ENCODE measurements at places on chromosomes 3 and 15. TPM values are rescaled to one million over a fixed set of nuclear protein-coding genes. Genes with fewer than 3 reads are reported as not detected.
A peak's percentile ranks its signal among the peaks of the same experiment; 100 is the strongest.

The MESP2 gene
- polyA plus RNA-seq = not detected

The KLHL6 gene
- 5.0 TPM for polyA plus RNA-seq

The DNAJA4 gene
- 3.8 TPM for polyA plus RNA-seq

The NR2F2 gene
- polyA plus RNA-seq = not detected

The KCNMB2 gene
- not detected for polyA plus RNA-seq

The RPSA gene
- 1,229 TPM for polyA plus RNA-seq

The WDR72 gene
- not detected for polyA plus RNA-seq

The GJD2 gene
- polyA plus RNA-seq = not detected

The TGFBR2 gene
- polyA plus RNA-seq = 103 TPM

GRCh38 chr15:33641069-33641468, 327.2 kb upstream of the CHRM5 start:
- H3K4me1 ChIP-seq = no peaks in the 10 kb centered on the region
- DNase-seq = no peak
- H3K27me3 ChIP-seq = no peaks in the 10 kb centered on the region
- no peak overlapping the region for H3K27ac ChIP-seq
- H3K4me3 ChIP-seq = no peak overlapping the region

DNA sequence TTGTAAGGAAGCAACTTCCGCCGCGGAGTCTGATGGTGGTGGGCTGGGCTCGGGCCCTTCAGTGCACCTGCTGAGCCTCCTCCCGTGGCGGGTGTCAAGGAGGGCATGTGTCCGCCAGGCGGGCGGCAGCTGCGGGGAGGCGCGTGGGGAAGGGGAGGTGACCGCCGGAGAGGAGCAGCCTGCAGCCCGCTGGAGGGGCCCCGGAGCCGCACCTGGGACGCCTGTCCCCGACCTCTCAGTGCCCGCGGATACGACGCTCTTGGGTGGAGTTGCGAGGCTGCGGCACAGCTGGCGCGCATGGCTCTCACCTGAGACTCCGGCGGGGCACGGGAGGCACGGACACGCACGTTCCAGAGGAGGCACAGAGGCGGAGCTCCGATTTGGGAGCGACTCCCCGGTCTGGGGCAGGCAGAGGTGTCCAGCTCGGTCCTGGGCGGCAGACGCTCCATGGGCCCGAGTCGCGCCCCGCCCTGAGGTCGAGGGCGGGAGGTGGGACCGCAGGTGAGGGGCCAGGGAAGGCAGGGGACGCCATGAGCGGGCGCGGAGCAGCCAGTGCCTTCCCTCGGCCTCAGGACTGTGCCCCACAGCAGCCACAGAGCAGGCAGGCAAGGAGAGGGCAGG, 50.2 kb upstream of the PRR20G start:
- H3K4me3 ChIP-seq = no peak overlapping the region
- no peaks in the 10 kb centered on the region for H3K4me1 ChIP-seq
- peaks cover 42% of the 10 kb centered on the region for H3K27me3 ChIP-seq
- H3K36me3 ChIP-seq = peaks cover 9% of the 10 kb centered on the region
- DNase-seq = no peak

DNA sequence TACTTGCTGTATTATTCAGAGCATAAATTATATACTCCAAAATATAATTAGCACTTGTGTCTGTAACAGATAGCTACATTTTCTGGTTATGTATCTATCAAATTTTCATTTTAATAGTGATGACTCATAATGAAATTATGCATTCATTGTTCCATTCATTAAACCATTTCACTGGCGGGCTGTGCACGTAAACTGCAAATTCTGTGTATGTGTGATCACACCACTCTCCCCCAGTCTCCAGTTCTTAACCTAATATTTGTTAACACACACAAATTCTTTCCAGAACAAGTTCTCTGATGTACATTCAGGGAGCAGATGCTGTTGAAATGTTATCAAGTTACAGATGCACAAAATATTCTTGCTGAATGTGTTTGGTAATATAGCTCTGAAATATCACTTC, 3.8 kb upstream of the KCNMB2 start:
- peaks cover 5% of the 10 kb centered on the region for H3K4me1 ChIP-seq
- H3K36me3 ChIP-seq = no peaks in the 10 kb centered on the region
- peaks cover 28% of the 10 kb centered on the region for H3K27me3 ChIP-seq
- no peak overlapping the region for H3K27ac ChIP-seq

GRCh38 chr15:80638553-80639167, 56.5 kb upstream of the ABHD17C start:
- no peaks in the 10 kb centered on the region for H3K36me3 ChIP-seq
- H3K4me3 ChIP-seq = no peak overlapping the region
- H3K27me3 ChIP-seq = peaks cover 9% of the 10 kb centered on the region

GRCh38 chr3:41716471-41716870, 245.4 kb downstream of the ULK4 start:
- H3K4me1 ChIP-seq = no peaks in the 10 kb centered on the region
- no peak overlapping the region for H3K27ac ChIP-seq
- no peak overlapping the region for H3K4me3 ChIP-seq
- no peak for DNase-seq
- no peaks in the 10 kb centered on the region for H3K27me3 ChIP-seq

DNA sequence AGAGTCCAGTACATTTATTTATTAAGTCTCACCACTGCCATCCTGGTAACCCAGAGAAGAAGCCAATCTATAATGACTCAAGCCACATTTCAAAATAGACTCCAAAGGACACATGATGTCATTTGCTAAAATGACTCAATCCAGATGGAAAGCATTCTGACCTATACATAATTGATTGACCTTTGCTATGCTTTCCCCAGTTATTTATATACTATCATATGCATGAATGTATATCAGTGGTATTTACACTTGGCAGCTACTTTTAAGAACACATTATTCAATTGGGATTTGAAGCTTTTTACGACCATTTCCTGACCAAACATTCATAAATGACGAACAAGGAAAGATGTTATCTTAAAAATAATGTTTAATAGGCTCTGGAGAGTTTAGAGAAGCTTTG, 297.2 kb downstream of the FHIT start:
- DNase-seq = no peak
- no peaks in the 10 kb centered on the region for H3K27me3 ChIP-seq
- H3K36me3 ChIP-seq = no peaks in the 10 kb centered on the region
- no peak overlapping the region for H3K4me3 ChIP-seq
- no peak overlapping the region for H3K27ac ChIP-seq

GRCh38 chr3:113812854-113813253, 25.7 kb upstream of the GRAMD1C start:
- no peaks in the 10 kb centered on the region for H3K4me1 ChIP-seq
- H3K27ac ChIP-seq = peak overlapping the region; percentile 61
- no peak for DNase-seq
- no peak overlapping the region for H3K4me3 ChIP-seq

DNA sequence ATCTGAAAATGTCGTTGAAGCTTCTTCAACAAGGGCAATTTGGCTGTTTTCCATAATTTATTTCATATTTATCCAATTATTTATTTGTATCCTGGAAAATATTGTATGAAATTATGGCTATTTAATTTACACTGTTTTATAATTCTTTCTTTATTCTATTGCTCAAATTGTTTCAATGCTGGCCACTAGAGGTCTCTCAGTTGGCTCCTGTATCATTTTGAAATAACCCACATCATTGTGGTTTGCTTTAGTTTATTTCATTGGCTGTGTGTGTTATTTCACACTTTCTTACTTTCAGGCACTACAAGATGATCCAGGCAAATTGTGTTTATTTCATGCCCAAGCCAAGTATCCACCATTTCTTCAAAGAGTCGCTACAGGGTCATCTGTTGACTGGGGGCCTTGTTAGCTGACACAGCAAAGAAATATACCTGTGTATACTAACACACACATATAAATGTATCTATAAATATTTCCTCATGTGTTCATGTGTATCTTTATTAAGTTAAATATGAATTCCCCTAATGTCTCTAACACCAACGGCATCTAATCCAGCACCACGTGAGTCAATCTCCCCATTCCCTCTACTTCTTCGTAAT, 86.2 kb downstream of the NPAP1 start:
- no peak overlapping the region for H3K4me3 ChIP-seq
- DNase-seq = no peak
- no peak overlapping the region for H3K27ac ChIP-seq
- H3K27me3 ChIP-seq = no peaks in the 10 kb centered on the region
- no peaks in the 10 kb centered on the region for H3K4me1 ChIP-seq

- no peak overlapping the region for H3K4me3 ChIP-seq
- H3K36me3 ChIP-seq = no peaks in the 10 kb centered on the region
- H3K27ac ChIP-seq = no peak overlapping the region
- no peaks in the 10 kb centered on the region for H3K27me3 ChIP-seq
- H3K4me1 ChIP-seq = peaks cover 6% of the 10 kb centered on the region
These were observed 29.4 kb upstream of the TMEM45A start for GRCh38 chr3:100463002-100463401.

DNA sequence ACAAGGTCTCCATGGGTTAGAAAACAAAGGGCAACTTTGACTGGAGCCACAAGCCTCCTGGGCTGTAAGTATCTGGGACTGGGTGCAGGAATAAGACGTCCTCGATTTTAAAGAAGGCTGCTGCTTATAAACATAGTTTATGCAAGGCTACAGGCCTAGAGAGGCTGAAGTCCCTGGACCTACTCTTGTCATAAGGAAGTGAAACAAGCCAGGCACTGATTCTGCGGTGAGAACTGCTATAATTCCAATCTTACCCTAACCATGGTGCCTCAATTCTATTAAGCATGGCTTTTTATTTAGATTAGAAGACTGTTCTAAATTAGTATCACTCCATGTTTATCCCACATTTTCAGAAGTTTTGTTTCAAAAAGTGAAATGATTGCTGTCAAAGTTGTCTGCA, 777.6 kb downstream of the PLOD2 start:
- no peak for DNase-seq
- H3K4me3 ChIP-seq = no peak overlapping the region
- no peaks in the 10 kb centered on the region for H3K36me3 ChIP-seq
- H3K4me1 ChIP-seq = no peaks in the 10 kb centered on the region
- H3K27me3 ChIP-seq = no peaks in the 10 kb centered on the region

DNA sequence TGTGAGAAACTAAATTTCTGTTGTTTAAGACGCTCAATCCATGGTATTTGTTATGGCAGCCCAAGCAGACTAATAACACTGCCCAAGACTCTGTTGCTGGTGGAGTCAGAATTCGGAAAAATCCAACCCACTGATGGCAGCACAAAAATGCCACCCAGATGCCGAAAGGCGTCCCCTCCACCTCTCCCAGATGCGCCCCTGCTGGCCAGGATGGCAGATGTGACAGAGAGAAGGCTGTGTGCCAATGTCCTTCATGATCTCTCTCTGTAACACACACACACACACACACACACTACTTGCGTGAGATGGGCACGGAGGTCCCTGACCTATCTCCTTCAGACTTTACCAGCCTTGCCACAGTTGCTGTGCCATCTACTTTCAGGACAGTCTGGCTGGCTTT, 10.9 kb upstream of the LYSMD4 start:
- DNase-seq = no peak
- H3K4me3 ChIP-seq = no peak overlapping the region
- no peaks in the 10 kb centered on the region for H3K4me1 ChIP-seq
- no peak overlapping the region for H3K27ac ChIP-seq
- H3K27me3 ChIP-seq = no peaks in the 10 kb centered on the region
- H3K36me3 ChIP-seq = no peaks in the 10 kb centered on the region

- no peak overlapping the region for H3K27ac ChIP-seq
- DNase-seq = no peak
These were observed 469.6 kb upstream of the DPPA4 start for GRCh38 chr3:109806929-109807328.

- no peak overlapping the region for H3K4me3 ChIP-seq
- no peak for DNase-seq
- no peaks in the 10 kb centered on the region for H3K4me1 ChIP-seq
- H3K27me3 ChIP-seq = peaks cover 14% of the 10 kb centered on the region
- H3K27ac ChIP-seq = no peak overlapping the region
- no peaks in the 10 kb centered on the region for H3K36me3 ChIP-seq
These were observed 12.5 kb downstream of the NR1I2 start for GRCh38 chr3:119794401-119794800.

- no peaks in the 10 kb centered on the region for H3K36me3 ChIP-seq
- H3K27ac ChIP-seq = no peak overlapping the region
- no peak for DNase-seq
- H3K4me3 ChIP-seq = no peak overlapping the region
- H3K27me3 ChIP-seq = peaks cover 28% of the 10 kb centered on the region
These were observed 46.4 kb downstream of the GATM start for GRCh38 chr15:45331972-45332371.

DNA sequence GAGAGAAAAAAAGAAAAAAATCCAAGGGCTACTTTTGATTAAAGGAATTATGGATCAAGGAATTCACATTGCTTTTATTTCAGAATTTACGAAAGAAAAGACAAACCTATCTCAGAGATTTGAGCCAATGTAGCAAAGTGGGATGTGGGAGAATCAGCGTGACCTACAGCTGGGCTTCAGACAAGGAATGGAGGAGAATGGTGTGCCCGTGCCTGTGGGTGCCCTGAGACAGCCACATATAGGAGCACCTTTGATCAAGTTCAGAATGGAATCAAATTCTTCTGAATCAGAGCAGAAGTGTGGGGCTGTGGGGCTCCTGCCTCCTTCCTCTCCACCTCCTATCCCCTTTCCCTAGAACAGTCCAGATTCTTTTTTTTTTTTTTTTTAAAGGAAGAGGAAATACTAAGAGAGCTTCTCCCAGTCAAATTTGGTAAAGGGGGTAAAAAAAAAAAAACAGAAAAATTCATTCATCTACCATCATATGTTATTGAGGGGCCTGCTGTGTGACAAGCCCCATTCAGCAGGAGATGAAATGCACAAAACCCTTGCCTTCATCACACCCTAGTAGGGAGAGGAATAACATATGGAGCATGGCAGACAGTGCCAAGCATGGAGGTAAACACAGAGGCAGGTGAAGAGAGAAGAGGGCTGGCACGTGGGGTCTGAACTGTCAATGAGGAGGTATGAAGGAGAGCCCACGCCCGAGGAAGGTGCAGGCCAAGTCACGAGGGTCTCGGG, 25.0 kb upstream of the MUSTN1 start:
- no peak overlapping the region for H3K4me3 ChIP-seq
- no peaks in the 10 kb centered on the region for H3K27me3 ChIP-seq
- no peak for DNase-seq
- peaks cover 5% of the 10 kb centered on the region for H3K4me1 ChIP-seq
